ENCODE measurements at places on chromosomes 2 and 18.

GRCh38 chr18:24460388-24460787, at the start of gene HRH4:
TSS of gene HRH4 (plus strand) at chr18:24460637. CDS start at chr18:24460729, 92 bp downstream.
- DNase-seq, result no peak

- no peak for DNase-seq
Measured at GRCh38 chr2:239824046-239824694, 201.0 kb downstream of the NDUFA10 start.

DNA sequence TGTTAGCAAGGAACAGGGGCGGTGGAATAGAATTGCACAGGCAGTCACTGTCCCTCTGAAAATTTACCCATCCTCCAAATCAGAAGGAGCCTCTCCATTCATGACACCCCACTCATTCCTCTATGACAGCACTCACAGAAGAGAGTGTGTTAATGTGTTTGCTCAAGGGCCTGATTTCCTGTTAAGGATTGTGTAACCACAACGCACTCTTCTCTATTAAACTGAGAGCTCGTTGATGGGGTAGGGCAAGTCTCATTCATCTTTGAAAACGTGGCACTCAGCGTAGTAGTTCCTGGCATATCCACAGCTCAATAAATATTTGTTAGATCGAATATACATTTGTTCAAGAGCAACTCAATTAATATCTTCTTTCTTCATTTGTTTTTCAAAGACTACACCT, 106.4 kb downstream of the VAPA start:
- no peak for DNase-seq

DNA sequence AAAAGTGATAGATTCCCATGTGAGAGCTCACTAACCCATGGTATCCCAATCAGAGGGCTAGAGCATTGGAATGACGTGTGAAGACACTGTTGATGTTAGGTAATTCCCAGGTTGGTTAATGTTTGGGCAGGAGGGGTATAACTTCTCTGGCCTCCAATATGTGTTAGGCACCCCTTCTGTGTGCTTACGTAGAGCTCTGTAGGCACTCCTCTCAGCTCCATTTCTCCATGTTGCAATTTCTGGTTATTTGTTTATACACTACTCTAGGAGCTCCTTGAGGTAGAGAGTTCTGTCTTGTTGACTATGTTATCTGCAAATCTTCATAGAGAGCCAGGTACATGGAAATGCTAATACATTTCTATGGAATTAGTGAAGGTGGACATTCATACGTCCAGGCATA, 153.5 kb downstream of the RPIA start:
- no peak for DNase-seq

DNA sequence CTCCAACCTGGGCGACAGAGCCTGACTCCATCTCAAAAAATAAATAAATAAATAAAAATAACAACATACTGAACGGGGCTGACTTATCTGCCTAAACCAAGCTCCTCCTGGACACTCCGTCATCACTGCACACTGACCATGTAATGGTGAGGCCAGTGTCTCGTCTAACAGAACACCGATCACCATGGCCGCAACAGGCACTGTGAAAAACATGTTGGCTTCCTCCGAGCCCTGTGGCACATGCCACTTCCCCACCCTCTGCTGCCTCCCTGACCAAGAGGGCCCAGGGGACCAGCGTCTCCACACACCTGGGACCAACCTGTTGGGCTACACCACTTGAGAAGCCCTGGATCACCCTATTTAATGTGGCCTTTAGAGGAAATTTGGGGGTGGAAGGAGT, 33.9 kb downstream of the ZNF516 start:
- DNase-seq, result no peak

DNA sequence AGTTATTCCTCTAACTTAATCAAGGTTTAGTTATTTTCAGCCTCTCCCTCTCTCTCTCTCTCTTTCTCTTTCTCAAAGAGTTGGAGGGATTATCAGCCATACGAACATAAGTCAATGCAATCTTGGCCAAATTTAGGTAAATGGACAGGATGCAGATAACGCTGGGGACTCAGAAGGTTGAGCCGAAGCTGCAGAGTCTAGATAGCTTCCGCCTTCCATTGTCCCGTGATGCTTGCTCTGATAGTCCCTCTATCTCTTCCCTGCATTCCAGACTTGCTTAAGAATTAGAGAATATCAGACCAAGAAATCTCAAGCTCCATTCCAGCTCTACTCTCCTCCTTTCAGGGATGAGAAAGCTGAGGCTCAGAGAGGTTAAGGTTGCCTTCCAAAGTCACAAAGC, 502.8 kb upstream of the TNP1 start:
- DNase-seq, result no peak

GRCh38 chr2:118250463-118250862, 162.2 kb downstream of the INSIG2 start:
- DNase-seq, result no peak

- no peak for DNase-seq
Measured at GRCh38 chr18:36667811-36668210, 161.0 kb downstream of the TPGS2 start.

DNA sequence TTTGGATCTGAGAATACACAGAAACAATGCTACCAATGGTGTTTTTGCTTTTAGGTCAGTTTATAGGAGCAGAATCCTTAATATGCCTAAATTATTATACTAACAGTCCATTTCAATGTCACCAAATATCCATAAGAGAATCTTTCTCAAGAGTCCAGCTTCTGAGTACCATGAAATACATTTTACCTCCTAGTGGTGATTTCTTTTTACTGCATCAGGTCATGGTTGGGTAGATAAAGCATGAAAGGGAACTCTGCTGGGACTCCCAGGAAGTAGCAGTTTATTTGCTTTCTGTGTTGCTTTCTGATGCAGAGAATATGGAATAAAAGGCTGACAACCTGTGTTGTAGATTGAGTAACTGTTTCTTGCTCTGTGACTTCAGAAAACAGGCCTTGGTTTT, 115.6 kb downstream of the PPP1R1C start:
- DNase-seq, result no peak

DNA sequence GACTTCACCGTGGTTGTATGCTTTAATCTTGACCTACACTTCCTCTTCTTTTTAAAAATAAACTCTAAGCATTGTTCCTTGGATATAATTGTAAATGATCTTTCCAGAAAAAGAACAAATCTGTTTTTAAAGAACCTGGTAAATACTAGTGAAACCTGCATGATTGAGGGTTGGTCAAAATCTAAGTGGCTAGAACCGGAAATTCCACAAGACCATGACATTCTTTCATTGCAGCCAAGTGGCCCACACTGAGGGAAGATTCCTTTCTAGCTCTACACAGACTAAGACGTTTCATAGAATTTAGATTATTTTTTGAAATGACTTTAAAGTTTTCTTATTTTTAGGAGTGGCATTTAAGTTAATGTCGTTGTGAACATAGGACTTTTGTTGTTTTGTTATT, 356.7 kb downstream of the NYAP2 start:
- DNase-seq, result no peak

DNA sequence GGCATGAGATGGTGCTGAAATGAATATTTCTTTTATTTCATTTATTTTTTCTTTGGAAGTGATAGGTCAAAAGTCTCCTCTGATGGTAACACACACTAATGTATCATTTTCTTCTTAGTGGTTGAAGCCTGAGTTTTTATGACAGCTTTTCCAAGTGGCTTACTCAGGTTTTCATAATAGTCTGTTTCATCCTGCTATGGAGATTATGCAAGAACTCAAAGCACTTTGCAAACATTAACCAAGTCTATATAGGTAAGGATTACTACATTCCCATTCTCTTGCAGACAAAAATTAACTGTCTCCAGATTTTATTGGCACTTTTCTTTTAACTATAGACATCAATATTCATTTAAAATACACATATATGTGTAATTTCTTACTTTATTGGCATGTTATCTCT, 572.6 kb upstream of the GCFC2 start:
- DNase-seq, result no peak

DNA sequence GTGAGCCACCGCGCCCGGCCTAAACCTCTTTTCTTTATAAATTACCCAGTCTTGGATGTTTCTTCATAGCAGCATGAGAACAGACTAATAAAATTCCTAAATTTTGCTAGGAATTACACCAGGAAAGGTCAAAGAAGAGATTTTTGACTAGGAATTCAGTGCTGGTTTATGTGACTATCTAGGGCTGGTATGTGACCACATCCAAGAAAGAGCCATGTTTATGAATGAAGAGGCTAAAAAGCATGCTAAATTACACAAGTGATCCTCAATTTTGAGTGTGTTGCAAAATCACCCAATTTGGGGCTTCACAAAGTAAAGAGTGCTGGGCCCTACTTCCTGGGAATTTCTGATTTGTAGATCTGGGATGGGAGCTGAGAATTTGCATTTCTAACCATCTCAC, 123.6 kb downstream of the CSRNP3 start:
- no peak for DNase-seq

GRCh38 chr2:186687807-186688211, 6.1 kb upstream of the FAM171B start:
- no peak for DNase-seq

DNA sequence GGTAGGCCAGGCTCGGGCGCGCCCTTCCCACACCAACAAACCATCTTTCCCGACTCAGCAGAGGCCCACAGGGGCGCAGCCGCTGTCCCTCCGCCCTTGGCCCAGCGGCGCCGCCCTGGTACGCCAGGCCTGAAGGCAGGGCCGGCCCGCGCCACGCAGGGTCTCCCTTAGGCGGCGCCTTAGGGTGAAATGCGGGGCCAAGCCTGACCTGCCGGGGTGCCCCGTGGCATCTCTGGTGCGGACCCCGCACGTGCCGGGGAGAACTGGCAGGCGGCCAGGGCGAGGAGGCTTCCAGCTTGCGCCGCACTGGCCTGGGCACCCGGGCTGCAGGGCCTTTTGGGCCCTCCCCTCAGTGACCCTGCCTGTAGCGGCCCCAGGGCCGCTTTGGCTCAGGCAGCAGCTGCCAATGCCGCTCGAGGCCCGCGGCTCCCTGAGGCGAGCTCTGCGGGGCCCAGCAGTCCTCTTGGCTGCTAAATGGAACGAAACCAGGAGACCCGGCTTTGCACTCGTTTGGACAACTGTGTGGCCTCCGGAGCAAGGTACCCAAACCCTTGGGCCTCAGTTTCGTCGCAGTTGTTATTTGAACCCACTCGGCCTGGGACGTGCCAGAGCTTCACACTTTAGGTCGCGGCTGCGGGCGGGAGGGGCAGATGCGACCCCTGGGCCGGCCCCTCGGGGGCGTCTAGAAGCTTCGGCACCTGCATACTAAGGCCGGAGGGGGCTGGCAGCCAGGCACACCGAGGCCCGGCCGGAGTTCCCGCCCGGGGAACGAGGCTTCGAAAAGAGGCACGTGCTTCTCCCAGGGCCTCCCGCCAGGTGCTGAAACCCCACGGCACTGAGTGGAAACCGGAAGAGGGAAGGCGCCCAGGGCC, 8.5 kb downstream of the OTX1 start:
- DNase-seq, result no peak

DNA sequence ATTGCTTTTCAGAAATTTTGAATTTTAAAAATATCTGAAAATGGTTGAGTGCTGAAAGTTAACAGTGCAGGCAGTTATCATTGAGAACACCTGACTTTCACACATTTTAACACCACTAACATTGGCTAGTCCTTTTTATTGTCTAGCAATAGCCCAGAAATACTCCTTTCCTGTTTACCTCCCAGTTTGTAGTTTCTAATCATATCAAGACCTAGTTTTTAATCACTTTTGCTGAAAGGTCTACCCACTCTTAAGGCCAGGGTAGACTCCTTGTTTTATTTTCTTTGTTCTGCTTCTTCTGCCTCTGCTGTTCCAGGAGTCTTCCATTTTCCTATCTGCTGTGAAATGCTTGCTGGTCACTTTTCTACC, 72.1 kb downstream of the UBE2E3 start:
- no peak for DNase-seq
